ENCODE measurements at places on chromosomes 3 and 15.

DNA sequence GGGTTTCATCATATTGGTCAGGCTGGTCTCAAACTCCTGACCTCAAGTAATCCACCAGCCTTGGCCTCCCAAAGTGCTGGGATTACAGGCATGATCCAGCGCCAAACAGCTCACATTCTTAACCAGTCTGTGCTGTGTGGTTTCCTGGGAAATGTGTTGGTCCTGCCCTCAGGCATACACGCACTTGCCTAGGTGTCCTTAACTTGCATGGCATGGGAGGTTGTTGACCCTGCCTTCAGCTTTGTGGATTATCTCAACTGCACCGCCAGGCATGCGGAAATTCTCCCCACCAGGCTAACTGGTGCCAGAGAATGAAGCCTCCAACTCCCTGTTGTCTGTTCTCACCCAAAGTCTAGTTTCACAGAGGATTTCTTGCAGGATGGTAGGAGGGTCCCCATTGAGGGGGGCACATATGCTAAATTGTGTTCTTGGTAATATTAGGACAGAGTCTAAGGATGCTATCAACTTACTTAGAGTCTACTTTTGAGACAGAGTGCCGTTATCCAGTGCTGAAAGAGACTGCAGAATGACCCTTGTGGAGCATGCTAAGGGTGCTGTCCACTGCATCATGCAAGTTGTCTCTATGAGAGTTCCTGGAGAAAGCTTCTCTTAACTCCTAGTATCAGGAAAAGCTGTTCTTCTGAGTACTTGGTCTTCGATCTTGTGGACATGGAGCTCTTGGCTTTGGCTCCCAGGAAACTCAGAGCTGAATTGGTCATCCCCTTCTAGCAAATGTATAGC, 61.6 kb upstream of the EIF1B start:
- DNase-seq, result no peak

GRCh38 chr3:144816323-144816722, 844.7 kb downstream of the DIPK2A start:
- DNase-seq, result no peak

DNA sequence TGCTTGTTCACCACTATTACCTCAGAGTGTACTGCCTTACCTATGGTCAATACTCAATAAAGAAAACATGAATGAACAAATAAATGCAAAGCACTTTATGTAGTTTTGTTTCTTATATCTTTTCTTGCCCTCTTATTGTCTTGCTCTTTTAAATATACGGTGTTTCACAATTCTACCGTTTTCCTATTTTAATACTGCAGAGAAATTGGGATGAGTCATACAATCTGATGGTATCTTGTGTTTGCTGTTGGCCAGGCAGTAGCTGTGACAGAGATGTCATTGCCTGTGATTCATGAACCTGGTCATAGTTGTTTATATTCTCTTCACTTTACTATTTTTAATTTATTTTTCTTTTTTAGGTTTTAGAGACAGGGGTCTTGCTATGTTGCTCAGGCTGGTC, 48.3 kb downstream of the SERP1 start:
- DNase-seq, result no peak

DNA sequence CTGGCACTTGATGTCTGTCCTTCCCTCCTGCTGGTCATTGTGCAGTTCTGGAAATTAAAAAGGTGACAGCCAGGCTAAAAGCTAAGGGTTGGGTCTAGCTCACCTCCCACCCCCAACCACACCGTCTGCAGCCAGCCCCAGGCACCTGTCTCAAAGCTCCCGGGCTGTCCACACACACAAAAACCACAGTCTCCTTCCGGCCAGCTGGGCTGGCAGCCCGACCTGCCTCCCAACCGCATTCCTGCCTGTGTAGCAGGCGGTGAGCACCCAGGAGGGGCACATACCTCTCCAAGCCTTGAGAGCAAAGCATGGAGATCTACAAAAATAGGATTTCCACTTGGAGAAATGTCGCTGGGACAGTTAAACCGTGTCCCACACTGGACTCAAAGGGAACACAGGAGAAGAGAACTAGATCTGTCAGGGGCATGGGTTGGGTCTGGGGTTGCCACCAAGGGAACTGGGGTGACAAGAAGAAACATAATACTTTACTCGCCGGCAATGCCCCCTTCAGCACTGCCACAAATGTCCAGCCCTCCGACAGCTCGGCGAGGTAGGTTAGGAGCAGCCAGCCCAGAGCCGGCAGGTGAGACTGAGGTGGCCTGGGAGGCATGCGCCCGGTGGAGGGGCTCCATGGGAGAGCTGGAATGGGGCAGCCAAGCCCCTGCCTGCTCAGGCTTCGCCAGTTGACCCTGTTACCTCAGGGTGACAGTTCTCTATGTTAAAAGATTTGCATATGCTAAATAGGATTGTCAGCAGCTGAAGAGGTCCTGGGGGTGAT, 52.2 kb downstream of the EXOG start:
- DNase-seq, result no peak

- no peak for DNase-seq
Observed at GRCh38 chr15:31366169-31366734, 39.6 kb downstream of the KLF13 start.

- DNase-seq, result no peak
Observed at GRCh38 chr3:105767776-105768175, 101.0 kb downstream of the CBLB start.

GRCh38 chr3:137348936-137349335, 391.2 kb downstream of the IL20RB start:
- no peak for DNase-seq
